ENCODE measurements at places on chromosomes 1 and 21.

- no peak for DNase-seq
Measured at GRCh38 chr1:234923626-234924025, 205.0 kb downstream of the TOMM20 start.

DNA sequence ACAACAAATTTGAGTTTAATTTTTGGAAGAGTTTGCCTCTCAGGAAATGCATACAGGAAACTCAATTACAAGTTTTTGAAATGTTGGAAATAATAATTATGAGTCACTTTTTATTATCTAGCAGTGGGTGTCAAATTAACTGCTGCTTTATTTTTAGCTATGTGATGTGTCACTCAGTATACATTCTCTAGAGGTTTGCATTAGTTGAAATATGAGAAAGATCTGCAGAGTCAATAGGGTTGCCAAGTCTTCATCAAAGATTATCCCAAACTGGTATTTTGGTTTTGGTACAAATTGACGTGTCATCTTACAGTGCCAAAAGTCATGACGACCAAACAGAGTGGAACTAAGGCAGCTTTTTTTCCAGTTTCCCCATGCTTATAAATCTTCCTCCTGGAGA, 54.3 kb upstream of the DIPK1A start:
- no peak for DNase-seq

- no peak for DNase-seq
Measured at GRCh38 chr1:64004451-64005025, 198.9 kb upstream of the UBE2U start.

GRCh38 chr21:10539956-10540355, 18.6 kb downstream of the TPTE start:
- DNase-seq, result no peak

DNA sequence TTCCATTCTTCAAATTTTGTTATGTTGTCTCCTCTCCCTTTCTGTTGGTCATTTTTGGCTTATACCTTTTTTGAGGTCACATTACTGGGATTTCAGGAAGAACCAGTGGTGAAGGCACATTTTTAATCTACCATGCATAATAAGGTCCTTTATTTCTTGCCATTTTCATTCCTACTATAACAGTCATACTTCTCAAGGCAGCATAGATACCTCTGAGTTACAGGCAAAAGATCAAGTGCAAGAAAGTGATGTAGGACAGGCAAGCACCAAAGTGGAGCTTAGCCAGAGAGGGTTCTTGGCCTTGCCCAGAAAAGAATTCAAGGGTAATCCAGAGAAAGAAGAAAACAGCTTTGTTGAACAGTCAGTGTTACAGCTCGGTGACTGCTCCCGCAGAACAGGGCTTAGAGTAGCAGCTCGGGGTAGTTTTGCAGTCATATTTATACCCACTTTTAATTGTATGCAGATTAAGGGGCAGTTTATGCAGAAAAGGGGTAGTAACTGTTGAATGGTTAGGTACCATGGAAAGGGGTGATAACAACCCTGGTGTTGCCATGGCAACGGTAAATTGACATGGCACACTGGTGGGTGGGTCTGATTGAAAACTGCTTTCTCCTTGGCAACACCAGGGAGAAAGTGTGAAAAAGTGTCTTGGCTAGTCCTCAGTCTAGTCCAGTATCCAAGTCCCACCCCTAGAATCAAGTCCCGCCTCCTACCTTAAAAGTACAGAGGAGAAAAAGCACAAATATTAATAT, 39.6 kb upstream of the DOCK7 start:
- no peak for DNase-seq

Measured in stimulated activated CD8-positive, alpha-beta memory T cell treated with anti-CD3 and anti-CD28 coated beads, Interleukin-15, amount 100 ng/mL, for 4 hours (primary cell).